ENCODE measurements at places on chromosomes 6 and 20. TPM values are rescaled to one million over a fixed set of nuclear protein-coding genes. Genes with fewer than 3 reads are reported as not detected.

DNA sequence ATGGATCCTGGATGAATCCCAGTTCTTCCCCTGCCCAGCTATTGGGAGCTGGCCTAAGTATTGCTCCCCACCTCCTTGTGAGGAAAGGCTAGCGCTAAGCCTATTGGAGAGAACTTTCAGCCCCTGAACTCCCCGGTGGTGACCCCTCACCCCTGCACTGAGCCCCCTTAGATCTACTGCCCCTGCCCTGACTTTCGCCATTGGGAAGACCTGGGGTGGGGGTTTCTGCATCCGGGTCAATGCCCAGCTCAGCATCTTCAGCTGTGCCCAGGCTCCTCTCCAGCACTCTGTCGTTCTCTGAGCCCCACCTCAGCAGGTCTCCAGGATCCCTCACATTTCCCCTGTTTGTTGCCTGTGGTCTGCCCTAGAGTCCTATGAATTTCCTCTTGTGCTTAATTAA lies 9.0 kb downstream of the TREML4 start:
- H3K27ac ChIP-seq = no peak overlapping the region
- no peaks in the 10 kb centered on the region for H3K4me1 ChIP-seq
- no peak for DNase-seq
- no peaks in the 10 kb centered on the region for H3K36me3 ChIP-seq

The CST7 gene
- total RNA-seq = not detected

The FAM83C gene
- total RNA-seq = not detected

DNA sequence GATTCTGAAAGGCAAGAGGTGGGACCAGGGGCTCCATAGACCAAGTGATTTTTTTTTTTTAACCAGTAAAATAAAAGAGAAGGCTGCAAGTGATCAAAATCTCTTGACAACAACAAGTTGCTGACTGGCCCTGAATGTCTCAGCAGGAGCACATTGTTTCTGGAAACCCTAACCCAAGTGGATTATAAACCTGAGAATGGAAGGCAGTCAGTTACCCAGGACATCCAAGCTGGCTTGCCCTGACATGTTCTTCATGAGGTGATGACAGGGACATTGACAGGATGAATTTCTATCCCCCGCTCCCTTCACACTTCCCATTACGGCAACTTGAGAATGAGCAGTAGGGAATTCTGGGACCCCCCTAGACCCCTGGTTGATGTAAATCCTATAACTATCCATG lies 49.6 kb upstream of the RIPOR2 start:
- 0 out of 2 replicates have a peak, but pooled peaks cover 3% of the 10 kb centered on the region for H3K36me3 ChIP-seq
- no peaks in the 10 kb centered on the region for H3K27me3 ChIP-seq
- DNase-seq = no peak
- peaks cover 30% of the 10 kb centered on the region for H3K4me1 ChIP-seq

The SPDEF gene
- not detected for total RNA-seq

- H3K27ac ChIP-seq = no peak overlapping the region
- DNase-seq = no peak
- no peaks in the 10 kb centered on the region for H3K36me3 ChIP-seq
- H3K4me1 ChIP-seq = no peaks in the 10 kb centered on the region
Observed at GRCh38 chr6:91681296-91681695, 1094.4 kb upstream of the MAP3K7 start.

DNA sequence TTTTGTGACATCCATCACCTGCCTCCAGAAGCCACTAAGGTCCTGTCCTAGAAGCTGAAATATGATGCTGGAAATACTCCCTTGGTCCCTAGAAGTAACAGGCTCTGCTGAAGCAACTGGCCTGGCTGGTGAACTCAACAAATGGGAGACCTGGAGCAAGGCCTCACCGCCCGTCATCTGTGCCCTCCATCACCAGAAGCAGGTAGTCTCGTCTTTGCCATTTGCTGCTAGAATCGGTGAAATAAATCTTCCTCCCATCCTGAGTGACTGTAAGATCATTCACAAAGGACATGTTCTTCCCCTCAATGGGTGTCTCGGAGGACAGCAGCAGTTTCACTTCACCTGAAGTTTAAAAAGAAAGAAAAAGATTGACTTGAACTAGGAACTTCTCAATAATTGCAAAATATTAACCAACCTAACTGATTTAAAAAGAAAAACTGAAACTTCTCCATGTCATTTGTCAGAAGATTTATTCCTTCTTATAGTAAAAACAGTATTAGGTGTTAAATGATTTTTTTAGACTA lies 21.0 kb downstream of the CST7 start:
- H3K4me1 ChIP-seq = no peaks in the 10 kb centered on the region
- H3K4me3 ChIP-seq = no peak overlapping the region
- no peak overlapping the region for H3K27ac ChIP-seq
- no peak for DNase-seq

The TLDC2 gene
- total RNA-seq = 0.32 TPM

- no peak overlapping the region for H3K27ac ChIP-seq
- DNase-seq = peak; percentile 46
- no peaks in the 10 kb centered on the region for H3K4me1 ChIP-seq
- H3K27me3 ChIP-seq = no peaks in the 10 kb centered on the region
- no peak overlapping the region for H3K4me3 ChIP-seq
Observed at GRCh38 chr6:153511896-153512496, 380.9 kb upstream of the RGS17 start.

The EYA2 gene
- not detected for total RNA-seq

- H3K36me3 ChIP-seq = no peaks in the 10 kb centered on the region
- no peak overlapping the region for H3K4me3 ChIP-seq
- H3K27ac ChIP-seq = peak overlapping the region; percentile 31
- DNase-seq = peak; percentile 74
- H3K27me3 ChIP-seq = no peaks in the 10 kb centered on the region
- peaks cover 10% of the 10 kb centered on the region for H3K4me1 ChIP-seq
Observed at GRCh38 chr6:131023834-131024504, 39.1 kb downstream of the EPB41L2 start.

GRCh38 chr6:322259-322930 lies 30.1 kb downstream of the DUSP22 start:
- H3K36me3 ChIP-seq = no peaks in the 10 kb centered on the region
- no peak overlapping the region for H3K4me3 ChIP-seq
- H3K4me1 ChIP-seq = peaks cover 3% of the 10 kb centered on the region
- H3K27ac ChIP-seq = no peak overlapping the region
- no peaks in the 10 kb centered on the region for H3K27me3 ChIP-seq

DNA sequence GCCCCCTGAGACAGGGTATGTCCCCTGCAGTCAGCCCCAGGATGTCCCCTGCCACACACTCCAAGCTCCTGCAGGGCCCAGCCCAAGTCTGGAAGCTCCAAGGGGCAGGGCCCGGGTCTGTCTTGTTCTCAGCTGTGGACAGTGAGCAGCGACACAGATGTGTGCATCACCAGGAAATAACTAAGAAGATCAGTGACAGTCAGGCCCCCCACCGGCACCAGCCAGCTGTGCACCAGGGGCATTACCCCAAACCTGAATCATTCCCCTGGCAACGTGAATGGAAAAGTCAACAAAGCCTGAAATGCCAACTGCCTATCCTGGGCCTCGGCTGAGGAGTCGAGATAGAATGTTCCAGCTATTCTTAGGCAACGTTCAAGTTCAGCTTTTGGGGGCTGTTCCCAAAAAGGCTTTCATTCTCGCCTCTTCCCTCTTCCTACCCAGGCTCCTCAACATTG lies 105.0 kb downstream of the PREX1 start:
- no peaks in the 10 kb centered on the region for H3K36me3 ChIP-seq
- H3K4me3 ChIP-seq = no peak overlapping the region
- peak; percentile 88 for DNase-seq
- H3K27me3 ChIP-seq = no peaks in the 10 kb centered on the region

- H3K4me3 ChIP-seq = no peak overlapping the region
- no peak overlapping the region for H3K27ac ChIP-seq
- no peak for DNase-seq
- no peaks in the 10 kb centered on the region for H3K27me3 ChIP-seq
- peaks cover 29% of the 10 kb centered on the region for H3K4me1 ChIP-seq
Observed at GRCh38 chr6:21031182-21031581, 496.9 kb downstream of the CDKAL1 start.

The OR2H2 gene
- not detected for total RNA-seq

DNA sequence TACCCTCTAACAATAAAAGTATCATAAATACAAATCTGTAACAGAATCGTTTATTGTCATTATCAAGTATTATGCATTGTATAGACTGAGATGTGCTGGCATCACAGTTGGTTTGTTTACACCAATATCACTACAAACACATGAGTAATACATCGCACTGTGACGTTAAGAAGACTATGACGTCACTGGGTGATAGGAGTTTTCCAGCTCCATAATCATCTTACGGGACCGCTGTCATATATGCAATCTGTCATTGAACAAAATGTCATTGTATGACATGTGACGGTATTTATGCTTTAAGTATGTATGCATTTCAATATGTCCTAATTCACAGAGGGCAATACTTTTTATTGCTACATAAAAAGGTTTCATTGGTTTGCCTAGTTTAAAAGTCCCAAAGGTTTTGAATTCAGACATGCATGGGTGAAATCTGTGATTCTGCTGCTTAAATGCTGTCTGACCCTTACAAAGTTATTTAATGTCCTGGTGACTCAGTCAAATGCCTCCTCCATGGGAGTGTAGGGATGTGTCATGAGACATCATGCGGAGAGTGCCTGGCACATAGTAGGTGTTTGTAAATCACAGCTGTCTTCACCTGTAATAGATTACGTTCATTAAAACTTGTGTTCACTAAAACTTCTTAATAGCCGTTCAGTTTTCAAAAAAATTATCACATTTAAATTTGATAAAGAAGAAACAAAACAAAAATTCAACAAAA lies 160.7 kb upstream of the PDE10A start:
- no peak overlapping the region for H3K27ac ChIP-seq
- DNase-seq = no peak
- H3K4me3 ChIP-seq = no peak overlapping the region
- no peaks in the 10 kb centered on the region for H3K36me3 ChIP-seq
- H3K4me1 ChIP-seq = no peaks in the 10 kb centered on the region

The SNAP91 gene
- not detected for total RNA-seq

- no peak overlapping the region for H3K4me3 ChIP-seq
- no peak for DNase-seq
- H3K27ac ChIP-seq = no peak overlapping the region
- no peaks in the 10 kb centered on the region for H3K36me3 ChIP-seq
- no peaks in the 10 kb centered on the region for H3K4me1 ChIP-seq
Observed at GRCh38 chr20:20214757-20215275, 153.1 kb upstream of the INSM1 start.
